Stimulated activated CD4-positive, alpha-beta T cell treated with anti-CD3 and anti-CD28 coated beads, Interleukin-1b, Interleukin-23, amount 100 ng/mL, for 4 hours (primary cell): ENCODE measurements at places on chromosomes 11 and 22.

DNA sequence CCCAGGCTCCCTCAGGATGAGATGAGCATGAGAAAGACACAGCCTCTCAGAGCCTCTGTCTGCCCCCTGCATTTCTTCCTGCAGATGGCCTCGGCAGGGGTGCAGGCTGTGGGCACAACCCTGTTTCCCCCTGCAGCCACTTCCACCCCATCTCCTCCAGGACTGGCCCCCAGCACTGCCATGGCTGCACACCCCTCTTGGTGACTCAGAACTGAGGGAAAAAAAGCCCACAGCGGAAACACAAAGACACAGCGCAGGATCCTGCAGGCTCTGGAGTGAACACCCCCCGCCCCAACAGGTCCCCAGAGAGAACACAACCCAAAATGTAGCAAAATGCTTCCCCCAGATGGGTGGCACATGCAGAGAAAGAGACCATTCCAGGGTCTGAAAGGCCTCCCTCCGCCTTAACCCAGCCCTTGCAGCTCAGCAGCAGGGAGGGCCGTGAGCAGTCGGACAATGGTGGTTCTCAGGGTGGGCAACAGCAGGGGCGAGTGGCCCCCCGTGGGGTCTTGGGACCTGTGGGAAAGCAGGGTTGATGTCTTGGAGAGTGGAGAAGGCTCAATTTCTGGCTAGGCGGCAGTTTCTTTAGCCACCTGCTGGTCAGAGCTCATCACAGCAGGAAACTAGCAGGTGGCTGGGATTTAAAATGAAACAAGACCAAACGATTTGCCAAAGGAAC is 8.0 kb downstream of the TUBGCP6 start:
- no peak for DNase-seq

DNA sequence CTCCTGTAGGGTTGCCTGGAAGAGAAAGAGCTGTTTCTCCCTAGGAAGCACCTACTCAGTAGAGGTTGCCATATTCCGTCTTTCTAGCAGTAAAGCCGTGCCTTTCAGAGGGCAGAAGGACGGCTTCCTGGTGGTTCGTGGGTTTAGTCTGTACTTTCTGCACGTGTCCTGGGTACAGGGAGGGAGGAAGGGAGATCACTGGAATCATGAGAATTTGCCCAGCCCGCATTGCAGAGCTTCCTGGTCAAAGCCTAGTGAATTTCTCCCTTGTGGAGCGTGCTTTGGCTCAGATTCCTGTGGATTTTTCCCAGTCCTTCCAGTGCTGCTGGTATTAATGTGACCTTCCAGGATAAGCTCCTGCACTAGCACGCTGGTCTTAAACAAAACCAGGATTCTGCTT is 44.9 kb downstream of the GRAMD1B start:
- DNase-seq: no peak

DNA sequence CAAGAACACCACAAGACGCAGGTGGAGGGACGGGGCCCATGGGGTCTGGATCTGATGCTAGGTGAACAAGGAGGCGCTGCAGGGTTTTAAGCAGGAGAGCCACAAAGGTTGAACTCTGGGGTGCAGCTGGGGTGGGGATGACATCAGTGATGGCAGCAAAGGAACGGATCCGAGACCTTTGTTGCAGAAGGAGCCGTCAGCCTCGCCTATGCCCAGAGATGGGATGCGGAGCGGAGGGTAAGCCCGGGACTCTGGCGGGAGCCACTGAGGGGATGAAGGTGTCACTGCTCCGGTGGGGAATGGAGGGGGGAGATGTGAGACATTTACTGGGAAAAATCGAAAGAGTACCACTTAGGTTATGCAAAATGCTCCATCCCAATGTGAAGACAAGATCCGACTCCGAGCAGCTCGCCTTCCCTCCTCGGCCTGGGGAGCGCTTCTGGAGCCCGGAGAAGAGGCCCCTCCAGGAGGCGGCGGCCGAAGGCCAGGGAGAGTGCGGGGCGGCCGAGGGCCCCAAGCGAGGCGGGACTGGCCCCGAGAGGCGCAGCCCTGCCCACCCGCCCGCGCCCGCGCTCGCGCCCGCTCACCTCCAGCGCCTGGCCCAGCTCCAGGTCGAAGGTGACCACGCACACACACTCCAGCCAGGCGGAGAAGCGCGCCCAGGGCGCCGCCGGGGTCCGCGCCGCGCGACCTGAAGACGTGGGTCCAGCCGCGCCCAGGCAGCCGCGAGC is 422 bp downstream of the DENND6B start:
- DNase-seq: no peak

DNA sequence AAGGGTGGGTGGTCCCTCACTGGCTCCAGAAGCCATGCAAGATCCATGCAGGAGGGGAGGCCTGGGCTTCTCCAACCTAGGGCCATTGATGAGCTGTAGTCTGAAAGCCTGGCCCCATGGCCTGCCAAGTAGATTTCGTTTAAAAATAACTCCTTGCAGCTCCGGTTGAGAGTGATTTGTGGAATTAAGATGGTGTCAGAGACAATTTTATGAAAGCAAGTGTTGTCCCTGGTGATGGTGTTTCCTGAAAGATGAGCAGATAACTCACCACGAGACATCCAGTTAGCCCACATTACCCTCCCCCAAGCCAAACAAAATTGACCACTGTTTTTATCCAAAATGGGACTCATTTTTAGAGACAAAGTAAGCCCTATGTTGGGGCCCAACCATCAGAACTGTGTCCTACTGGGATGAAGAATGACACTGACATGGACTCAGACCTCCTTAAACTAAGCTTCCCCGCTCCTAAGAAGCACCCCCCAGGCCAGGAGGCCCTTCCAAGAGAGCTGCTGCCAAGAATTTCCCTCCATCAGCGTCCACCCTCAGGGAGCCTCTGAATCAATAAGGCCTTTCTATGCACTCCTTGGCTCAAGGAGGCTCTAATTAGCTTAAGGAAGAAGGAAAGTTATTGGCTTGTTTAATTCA is 174.2 kb upstream of the NCAM1 start:
- DNase-seq: no peak

DNA sequence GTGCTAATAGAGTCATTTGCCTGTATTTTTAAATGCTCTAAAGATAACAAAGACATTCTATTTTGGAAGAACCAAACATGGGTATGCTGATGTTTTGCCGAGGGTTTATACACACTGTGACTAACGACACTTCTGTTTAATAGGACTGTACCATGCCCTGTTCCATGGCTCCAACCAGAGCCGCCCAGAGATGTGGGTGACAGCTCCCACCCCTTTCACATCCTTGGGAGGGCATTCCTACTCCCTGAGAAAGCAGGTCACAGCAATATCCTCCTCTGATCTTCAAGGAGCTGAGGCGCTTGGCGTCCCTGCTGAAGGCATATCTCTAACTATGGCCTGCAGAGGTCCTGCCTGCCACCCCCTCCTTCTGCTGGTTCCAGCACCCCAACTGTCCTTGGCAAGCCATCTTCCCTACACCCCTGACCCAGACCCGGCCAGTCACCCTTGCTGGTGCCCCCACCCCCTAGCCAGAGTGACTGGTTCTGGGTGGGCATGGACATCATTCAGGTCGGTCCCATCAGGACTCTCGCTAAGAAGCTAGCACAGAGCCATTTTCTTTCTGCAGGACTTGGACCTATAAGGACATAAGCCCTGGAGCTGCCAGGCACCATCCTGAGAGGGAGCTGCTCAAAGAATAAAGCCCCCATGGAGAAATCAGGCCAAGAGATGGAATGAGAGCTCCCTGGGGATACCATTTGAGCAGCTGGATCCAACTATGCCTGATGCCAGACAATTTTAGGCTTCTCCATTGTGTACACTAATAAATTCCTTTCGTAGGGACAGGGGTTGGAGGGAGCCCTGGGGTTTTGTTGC is 381.3 kb downstream of the CTTN start:
- no peak for DNase-seq

- no peak for DNase-seq
Observed at GRCh38 chr11:3712274-3712673, 41.1 kb upstream of the CHRNA10 start.

GRCh38 chr11:10515418-10515817 is 25.6 kb downstream of the RNF141 start:
- DNase-seq: no peak
